ENCODE measurements at places on chromosomes 5 and 9. TPM values are rescaled to one million over a fixed set of nuclear protein-coding genes. Genes with fewer than 3 reads are reported as not detected.

DNA sequence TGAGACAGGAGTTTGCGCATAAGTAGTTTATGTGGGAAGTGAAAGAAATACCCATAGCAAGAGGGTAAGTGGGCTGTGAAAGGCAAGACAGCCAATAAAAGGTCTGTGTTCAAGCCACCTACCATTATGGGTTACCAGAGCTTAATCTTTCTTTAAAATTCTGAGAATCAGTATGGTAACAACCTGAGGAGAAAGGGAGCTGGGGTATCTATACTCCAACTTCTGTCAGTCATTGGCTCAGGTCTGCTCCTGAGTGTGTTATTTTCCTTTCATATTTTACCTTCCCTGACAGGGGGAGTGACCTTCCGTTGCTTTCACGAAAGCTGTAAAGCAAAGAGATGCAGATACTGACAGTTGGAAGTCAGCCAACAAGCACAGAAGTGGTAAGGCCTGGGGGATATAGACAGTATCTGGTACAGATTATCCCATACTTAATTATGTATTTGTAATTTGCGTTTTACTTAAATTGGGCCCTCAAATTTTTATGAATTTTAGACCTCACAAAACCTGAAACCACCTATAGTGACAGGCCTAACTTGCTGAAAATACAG, 233.4 kb downstream of the RAB3C start:
- H3K4me3 ChIP-seq: no peak overlapping the region
- no peaks in the 10 kb centered on the region for H3K36me3 ChIP-seq
- no peak overlapping the region for H3K27ac ChIP-seq
- no peaks in the 10 kb centered on the region for H3K27me3 ChIP-seq
- no peak for DNase-seq

CATSPER3 gene
- 0.31 TPM for total RNA-seq

DNA sequence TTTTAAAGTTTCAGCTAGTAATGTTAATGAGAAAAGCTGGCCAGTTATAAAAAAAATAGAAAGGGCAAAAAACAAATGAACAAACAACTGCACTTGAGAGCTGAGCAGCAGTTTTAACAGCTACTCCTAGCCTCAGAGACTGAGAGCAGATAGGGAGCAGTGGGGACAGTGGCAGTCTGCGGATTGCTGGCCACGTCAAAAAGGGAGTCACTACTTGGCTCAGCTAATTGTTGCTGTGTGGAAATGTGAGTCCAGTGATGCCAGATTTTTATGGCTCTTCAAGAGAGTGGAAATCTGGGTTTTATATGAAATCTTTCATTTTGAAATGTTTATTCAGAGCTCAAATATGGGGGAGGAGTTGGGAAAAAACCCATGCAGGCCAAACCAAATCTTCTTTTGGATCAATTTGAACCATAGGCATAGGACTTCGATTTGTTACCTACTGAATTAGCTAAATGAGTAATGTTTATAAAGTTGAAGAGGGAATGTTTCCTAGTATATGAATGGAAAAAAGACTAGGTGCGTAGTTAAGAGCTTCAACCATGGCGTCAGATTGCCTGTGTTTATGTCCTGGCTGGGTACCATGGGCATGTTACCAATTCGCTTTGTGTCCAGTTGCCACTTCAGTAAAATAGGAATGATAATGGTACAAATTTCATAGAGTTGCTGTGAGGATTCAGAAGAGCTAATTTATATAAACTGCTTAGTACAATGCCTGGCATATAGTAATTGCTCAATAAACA, 102.1 kb downstream of the PAM start:
- H3K4me1 ChIP-seq: peaks cover 15% of the 10 kb centered on the region
- H3K36me3 ChIP-seq: no peaks in the 10 kb centered on the region
- no peak for DNase-seq
- H3K27ac ChIP-seq: peak overlapping the region; percentile 43
- H3K27me3 ChIP-seq: no peaks in the 10 kb centered on the region

- peaks cover 5% of the 10 kb centered on the region for H3K4me1 ChIP-seq
- H3K36me3 ChIP-seq: no peaks in the 10 kb centered on the region
- no peaks in the 10 kb centered on the region for H3K27me3 ChIP-seq
- DNase-seq: no peak
- peak overlapping the region; percentile 70 for H3K27ac ChIP-seq
These were observed 43.0 kb downstream of the MARCHF3 start for GRCh38 chr5:126987271-126987899.
